ENCODE measurements at places on chromosomes 7 and 10.

DNA sequence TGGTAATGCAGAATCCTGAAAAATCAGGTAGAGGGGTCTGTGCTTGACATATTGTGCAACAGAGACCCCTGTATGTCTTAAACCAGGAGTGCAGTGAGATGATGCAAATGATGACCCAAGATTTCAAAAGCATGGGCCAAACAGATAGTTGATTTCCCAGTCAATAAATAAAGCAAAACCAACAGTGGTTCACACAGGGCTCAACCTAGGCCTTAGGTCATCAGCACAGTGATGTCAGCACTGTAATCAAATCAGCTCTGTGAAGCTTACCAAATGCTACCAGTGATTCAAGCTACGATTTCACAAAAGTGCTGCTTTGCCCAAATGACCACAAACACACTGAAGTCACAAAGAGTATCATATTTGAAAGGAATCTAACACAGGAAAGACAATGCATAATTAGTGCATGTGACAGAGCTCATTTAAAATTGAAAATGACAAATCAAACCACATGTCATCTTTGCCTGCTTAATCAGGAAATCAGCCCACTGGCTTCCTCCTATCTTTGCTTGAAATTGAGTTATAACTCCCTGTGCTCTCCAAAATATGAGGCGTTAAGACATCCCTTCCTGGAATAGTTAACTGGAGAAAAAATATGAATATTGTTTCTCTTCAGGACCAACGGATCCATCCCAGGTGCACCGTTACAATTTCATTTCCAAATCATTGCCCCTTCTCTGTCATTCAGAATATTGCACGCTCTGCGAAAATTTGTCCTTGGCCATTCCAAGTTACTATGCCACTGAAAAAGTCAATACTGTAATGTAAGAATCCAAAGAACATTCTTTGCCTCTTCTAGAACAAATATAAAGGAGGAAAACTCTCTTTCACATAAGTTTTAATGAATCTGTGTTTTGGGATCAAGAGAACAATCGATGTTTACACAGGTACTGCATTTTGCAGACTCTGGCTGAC, 41.9 kb upstream of the ASL start:
- DNase-seq = no peak

DNA sequence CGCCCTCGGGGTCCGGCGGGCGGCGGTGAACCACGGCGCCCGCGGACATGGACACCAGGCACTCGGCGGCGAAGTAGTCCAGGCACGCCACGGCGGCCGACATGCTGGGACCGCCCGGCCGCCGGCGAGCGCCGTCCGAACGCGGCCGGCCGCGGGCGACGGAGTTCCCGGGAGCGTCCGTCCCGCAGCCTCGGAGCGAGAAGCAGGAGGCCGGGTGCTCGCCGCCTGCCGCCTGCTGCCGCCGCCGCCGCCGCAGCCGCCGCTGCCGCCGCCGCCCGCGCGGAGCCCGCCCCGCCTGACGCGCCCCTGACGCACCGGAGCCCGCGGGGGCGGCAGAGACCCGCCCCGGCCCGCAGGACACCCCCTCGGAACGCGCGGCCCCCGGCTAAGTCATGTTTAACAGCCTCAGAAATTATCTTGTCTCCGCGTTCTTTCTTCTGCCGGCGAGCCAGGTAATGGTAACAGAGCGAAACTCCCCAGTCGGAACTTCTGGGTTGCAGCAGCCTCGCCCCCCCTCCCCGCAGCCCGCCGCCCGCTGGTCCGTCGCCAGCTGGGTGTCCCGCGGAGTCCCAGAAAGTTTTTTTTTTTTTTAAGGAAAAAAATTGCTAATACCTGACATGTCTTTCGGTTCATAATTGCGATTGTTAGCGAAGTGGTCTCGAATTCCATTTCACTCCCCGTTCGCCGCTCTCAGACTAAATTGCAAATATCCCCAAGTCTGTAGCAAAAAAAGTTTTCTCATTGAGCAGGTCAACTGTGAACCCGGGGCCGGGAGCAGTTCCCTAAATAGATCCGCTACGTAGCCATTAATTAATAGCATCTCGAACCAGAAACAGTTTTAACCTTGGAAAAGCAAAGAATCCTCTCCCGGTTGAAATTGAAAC, at the start of gene KLF14:
KLF14 (minus strand) TSS at position 277 of the 884 bp plus-strand sequence; CDS start at position 103, 174 bp downstream.
- peak; percentile 18 for DNase-seq

DNA sequence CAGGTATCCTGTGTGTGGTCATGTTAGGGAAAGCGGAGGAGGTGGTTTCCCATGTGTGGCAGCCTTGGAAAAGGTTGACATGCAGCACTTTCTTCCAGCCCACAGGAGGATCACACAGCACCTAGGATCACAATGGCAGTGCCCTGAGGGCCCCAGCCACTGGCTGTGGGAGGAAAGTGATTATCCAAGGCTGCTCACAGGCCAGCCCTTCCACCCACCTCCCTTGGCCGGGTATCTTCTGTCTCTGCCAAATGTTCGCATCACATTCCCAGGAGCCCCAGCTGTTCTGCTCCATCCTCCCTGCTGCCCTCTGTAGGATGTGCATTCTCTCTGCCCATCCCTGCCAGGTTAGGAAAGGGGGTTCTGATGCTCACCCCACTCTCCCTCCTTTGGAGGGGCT, 2.5 kb upstream of the MLXIPL start:
- no peak for DNase-seq

GRCh38 chr7:30974605-30975255, 11.0 kb downstream of the GHRHR start:
- DNase-seq = no peak
